ENCODE measurements at places on chromosomes 12 and 14. TPM values are rescaled to one million over a fixed set of nuclear protein-coding genes. Genes with fewer than 3 reads are reported as not detected.

The OVCH1 gene
- 0.32 TPM for total RNA-seq

The GALNT8 gene
- total RNA-seq, result not detected

The NRXN3 gene
- 5.6 TPM for total RNA-seq

The LUM gene
- total RNA-seq, result 209 TPM

The TAS2R43 gene
- total RNA-seq, result not detected

The MON2 gene
- 29.3 TPM for total RNA-seq

The PLD4 gene
- not detected for total RNA-seq

The SRRM4 gene
- not detected for total RNA-seq

The NANOG gene
- not detected for total RNA-seq

The RASSF8 gene
- 29.1 TPM for total RNA-seq
